ENCODE measurements at places on chromosomes 11 and 22.

DNA sequence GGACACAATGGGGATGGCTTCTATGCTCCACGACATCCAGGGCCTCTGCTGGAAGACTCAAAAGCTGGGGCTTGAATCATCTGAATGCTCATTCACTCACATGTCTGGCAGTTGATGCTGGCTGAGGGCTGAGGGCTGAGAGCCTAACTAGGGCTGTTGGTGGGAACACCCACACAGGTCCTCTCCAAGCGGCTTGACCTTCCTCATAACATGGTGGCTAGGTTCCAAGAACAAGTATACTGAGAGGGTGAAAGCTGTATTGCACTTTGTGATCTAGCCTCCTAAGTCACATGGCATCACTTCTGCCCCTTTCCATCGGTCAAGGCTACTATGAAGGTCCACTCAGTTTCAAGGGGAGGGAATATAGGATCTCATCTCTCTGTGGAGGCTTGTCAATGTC lies 7.5 kb downstream of the TMEM151A start:
- DNase-seq, result no peak

DNA sequence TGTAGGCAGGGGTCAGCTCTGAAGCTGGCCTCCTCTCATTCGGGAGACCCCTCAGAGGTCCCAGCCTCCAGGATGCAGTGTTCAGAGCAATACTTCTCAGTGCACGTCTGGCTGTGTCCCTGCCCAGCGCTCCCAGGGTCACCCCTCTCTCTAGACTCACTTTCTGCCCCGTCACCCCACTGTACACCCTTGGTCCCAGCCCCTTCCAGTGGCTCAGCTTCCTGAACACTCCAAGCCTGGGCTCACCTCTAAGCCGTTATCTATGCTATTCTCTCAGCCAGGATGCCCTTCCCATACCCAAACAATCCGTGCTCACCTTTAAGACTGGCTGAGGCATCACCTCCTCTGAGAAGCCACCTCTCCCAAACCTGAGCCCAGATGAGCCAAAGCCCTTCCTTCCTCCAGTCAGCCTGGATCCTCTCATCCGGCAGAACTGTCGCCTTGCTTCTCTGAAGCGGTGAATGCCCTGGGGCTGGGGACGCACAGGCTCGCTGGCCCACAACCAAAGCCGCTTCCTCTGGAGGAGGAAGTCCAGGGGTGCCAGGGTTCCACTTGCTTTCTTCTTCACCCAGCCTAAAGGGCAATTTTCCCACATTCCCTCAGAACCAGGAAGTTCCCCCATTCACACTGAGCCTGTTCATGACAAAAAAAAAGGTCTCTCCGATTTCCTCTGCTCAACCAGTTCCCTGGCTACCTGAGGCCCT lies 13.7 kb upstream of the CDKN1C start:
- no peak for DNase-seq

GRCh38 chr11:68993546-68993945 lies 12.8 kb upstream of the MRGPRD start:
- no peak for DNase-seq

- DNase-seq, result no peak
Measured at GRCh38 chr11:63505857-63506528, at the start of gene LGALS12. Gene LGALS12, plus strand, starts transcription at chr11:63506084. Its CDS starts 375 bp downstream, at chr11:63506459.

- DNase-seq, result no peak
Measured at GRCh38 chr11:72358466-72359405, 75.6 kb downstream of the CLPB start.

DNA sequence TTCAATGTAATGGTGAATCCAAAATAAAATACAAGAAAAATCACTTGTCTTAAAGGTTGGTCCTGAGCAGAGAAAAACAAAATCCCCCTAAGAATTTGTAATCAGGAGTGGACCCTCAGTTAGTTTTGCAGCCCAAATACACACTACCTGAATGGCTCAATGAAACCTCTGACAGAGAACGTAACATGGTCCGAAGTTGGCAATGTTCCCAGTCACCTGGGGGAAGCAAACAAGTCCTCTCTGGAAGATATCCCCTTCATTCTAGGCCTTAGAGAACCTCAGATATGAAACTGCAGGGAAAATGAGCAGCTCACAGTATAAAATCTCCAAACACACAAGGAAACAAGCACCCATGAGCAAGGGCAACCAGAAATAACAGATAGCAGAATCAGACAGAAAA lies 58.2 kb downstream of the MORC2 start:
- no peak for DNase-seq

DNA sequence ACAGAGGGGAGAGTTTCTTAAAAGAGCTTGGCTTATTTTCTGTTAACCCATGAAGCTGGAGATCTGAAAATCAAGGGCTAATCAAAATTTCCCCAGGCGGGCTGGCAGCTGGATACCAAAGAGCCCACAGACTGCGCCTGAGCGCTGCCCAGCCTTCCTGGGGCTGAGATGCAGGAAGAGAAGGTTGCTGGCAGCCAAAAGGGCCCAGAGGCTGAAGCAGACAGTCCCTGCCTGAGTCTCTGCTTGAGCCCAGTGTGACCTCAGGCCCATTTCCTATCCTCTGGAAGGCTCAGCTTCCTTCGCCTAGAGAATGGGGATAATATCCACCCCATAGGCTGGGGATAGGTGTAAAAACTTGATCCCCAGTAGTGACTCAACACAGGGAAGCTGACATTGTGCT lies 49.1 kb downstream of the ARRB1 start:
- DNase-seq, result no peak

DNA sequence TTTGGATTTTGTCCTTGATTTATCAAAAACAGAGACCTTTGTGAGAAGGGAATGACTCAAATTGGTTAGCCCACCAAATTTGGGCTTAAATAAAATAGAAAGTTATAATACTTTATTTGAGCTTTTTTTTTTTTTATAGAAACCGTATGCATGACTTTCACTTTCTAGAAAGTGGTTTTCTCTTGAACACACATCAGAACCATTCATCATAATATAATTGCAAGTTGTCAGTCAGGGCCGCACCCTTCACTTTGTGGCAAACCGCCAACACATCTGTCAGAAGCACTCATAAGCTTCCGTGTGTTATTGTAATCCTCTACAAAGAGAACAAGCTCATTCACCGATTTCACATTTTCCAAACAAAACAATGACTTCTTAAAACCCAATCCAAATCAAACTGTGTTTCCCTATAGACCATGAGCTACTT lies 76.1 kb downstream of the SOX6 start:
- DNase-seq, result no peak

DNA sequence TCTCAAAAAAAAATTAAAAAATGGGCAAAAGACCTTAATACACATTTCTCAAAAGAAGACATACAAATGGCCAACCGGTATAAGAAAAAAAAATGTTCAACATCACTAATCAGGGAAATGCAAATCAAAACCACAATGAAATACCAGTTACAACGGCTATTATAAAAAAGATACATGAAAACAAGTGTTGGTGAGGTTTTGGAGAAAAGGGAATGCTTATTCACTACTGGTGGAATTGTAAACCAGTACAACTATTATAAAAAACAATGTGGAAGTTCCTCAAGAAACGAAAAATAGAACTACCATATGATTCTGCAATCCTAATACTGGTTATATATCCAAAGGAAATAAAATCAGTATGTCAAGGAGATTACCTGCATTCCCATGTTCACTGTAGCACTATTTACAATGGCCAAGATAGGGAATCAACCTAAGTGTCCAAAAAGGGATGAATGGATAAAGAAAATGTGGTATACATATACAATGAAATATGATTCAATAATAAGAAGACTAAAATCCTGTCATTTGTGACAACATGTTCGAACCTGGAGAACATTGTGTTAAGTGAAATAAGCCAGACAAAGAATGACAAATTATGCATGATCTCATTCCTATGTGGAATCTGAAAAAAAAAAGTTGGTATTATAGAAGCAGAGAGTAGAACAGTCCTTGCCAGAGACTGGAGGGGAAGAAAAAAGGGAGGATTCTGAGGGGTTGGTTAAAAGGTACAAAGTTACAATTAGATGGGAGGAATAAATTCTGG lies 256.9 kb upstream of the PITPNB start:
- no peak for DNase-seq

- DNase-seq, result no peak
Measured at GRCh38 chr11:98566978-98567377, 453.8 kb upstream of the CNTN5 start.

GRCh38 chr22:24601217-24602104 lies 1.5 kb upstream of the GGT1 start:
- DNase-seq, result no peak

GRCh38 chr11:65470433-65471049 lies 28.3 kb upstream of the MALAT1 start:
- DNase-seq, result no peak

DNA sequence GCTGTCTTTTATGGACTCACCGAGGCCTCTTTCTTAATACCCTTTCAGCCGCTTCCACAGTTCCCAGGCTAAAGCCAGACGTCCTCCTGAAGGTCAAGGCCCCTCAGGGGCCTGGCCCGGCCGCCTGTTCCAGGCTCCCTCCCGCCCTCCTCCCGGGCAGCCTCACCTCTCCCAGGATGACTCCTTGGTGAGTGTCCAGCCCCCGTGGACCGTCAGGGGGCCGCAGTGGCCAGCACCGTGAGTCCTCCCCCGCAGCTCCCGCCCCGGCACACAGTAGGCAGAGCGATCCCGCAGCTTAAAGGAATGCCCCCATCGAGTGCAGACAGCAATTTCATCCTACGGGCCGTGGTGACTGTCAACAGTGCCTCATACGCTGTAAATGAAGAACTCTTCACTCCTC lies 32.9 kb downstream of the ELFN2 start:
- no peak for DNase-seq

DNA sequence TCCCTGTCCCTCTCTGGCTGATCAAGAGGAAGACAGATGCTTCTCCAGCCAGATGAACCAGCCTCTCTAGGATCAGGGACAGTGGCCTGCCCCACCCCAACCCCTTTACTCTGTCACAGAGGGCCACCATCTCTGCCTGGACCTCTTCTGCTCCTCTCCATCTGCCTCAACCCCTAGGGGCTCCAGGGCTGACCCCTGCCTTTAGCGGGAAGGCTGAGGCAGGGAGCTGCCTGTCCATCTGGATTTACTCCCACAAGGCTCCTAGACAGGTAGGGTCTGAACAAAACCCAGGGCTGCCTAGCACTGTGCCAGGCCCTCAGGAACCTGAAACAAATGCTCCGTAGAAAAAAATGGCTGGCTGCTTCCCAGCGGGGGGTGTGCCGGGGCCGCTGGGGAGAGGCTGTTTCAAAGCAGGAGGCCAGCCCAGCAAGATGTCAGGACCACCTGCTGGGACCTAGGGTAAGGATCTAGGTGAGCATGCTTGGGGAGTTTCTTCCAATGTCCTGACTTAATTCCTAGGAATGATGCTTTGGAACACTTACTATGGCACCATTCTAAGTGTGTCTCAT lies 3.2 kb downstream of the CHST1 start:
- no peak for DNase-seq

GRCh38 chr11:57512646-57513451 lies 2.7 kb downstream of the SLC43A1 start:
- no peak for DNase-seq

GRCh38 chr11:112012874-112013273 lies 12.3 kb upstream of the DLAT start:
- DNase-seq, result no peak

GRCh38 chr11:44872556-44872955 lies 78.1 kb downstream of the TP53I11 start:
- no peak for DNase-seq

DNA sequence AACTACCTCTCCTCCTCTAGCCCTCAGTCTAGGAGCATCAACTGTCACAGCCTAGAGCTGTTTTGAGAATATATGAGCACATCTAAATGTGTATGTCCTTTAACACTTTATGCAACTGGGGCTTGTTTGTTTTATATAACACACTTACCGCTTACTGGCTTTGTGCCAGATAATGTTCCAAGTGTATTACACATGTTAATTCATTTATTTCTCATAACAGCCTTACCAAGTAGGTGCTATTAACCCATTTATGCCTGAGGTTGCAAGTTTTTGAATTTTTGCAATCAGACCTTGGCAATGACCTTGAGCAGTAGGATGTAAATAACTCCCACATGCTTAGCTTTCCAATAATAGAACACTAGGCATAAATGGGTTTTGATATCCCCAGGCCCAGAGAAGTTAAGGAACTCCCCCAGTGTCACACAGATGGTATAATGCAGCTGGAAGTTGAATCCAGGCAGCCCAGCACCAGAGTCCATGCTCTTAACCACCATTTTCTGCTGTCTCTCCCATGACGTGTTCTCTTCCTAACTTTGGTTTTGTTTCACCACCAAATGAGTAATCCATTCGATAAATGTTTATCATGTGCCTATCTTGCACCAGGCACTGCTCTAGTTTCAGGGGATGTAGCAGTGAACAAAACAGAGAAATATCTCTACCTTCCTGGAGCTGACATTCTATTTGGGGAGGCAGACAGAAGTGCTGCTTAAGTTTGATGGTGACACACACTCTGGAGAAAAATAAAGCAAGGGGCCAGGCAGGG lies 23.1 kb downstream of the PRDM11 start:
- DNase-seq, result no peak

GRCh38 chr22:21455334-21456089 lies 11.7 kb upstream of the TMEM191C start:
- DNase-seq, result no peak

DNA sequence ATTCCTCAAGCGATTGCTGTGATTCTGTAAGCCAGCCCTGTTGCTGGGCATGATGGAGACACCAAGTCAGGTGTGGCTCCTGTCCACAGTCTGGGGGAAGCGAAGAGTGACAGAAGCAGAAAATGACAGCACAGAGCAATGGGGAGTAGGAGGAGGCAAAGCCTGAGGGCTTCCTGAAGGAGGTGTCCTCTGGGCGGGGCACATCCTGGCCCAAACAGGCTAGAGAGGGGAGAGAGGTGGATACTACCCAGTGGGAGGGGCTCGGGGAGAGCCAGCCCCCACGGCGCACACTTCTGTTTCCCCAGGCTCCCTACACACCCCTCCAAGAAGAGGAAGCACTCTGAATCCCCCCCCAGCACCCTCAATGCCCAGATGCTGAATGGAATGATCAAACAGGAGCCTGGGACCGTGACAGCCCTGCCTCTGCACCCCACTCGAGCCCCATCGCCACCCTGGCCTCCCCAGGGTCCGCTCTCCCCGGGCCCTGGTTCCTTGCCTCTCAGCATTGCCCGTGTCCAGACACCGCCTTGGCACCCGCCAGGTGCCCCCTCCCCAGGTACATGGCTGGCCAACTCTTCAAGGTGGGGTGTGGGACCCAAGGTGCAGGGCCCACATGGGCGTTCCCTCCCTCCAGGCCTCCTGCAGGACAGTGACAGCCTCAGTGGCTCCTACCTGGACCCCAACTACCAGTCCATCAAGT lies 18.9 kb downstream of the MYRF start:
- no peak for DNase-seq

GRCh38 chr11:134252346-134253187 lies 585 bp downstream of the THYN1 start:
- DNase-seq, result no peak

- no peak for DNase-seq
Measured at GRCh38 chr11:9787981-9788521, 124.2 kb downstream of the SWAP70 start.

GRCh38 chr11:77027275-77027674 lies 6.9 kb upstream of the B3GNT6 start:
- no peak for DNase-seq

- DNase-seq, result no peak
Measured at GRCh38 chr22:44181033-44181911, 547 bp downstream of the PARVG start.

- peak; percentile 8 for DNase-seq
Measured at GRCh38 chr11:107898270-107898669, 30.0 kb upstream of the RAB39A start.

GRCh38 chr11:86678823-86679222 lies 6.4 kb upstream of the ME3 start:
- DNase-seq, result peak; percentile 49

All from NT2/D1 (cell line).